ENCODE measurements at places on chromosomes 5 and 9. TPM values are rescaled to one million over a fixed set of nuclear protein-coding genes. Genes with fewer than 3 reads are reported as not detected.
A peak's percentile ranks its signal among the peaks of the same experiment; 100 is the strongest.

- no peak overlapping the region for H3K27ac ChIP-seq
- no peaks in the 10 kb centered on the region for H3K4me1 ChIP-seq
Measured at GRCh38 chr9:124110307-124110915, 98.8 kb downstream of the LHX2 start.

DNA sequence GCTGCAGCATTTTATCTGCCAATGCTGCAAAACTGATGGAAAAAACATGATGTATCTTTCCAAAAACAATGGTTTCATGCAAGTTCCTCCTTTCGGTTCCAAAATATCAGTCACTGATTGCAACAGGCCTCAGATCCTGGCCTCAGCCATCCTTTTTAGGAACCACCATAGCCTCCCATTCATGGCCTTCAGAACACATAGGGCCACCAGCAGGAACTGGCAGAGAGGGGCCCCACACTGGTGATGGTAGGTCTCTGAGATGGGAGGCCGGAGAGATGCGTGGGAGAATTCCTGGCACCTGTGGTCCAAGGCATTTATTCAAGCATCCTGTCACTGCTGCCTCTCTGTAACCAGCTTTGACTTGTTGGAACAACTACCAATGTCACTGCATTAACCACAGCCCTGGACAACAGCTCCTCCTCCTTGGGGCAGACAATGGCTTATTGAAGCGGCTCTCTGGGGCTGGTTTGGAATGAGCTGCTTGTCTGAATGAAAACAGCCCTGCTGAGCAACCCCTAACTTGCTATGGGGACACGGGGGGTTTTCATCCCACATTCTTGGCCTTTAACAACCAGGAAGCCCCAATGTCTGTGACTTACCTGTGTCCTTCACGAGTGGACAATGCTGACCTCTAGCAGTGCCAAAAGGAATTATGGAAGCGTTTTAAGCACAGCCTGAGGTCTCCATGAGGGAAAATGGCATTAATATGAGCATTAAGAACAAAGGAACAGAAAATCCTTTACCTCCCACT lies 108.1 kb downstream of the LHFPL2 start:
- H3K4me3 ChIP-seq, result no peak overlapping the region
- H3K36me3 ChIP-seq, result peaks cover 10% of the 10 kb centered on the region
- H3K4me1 ChIP-seq, result peaks cover 12% of the 10 kb centered on the region
- DNase-seq, result no peak
- no peaks in the 10 kb centered on the region for H3K27me3 ChIP-seq
- peak overlapping the region; percentile 75 for H3K27ac ChIP-seq

GRCh38 chr9:120258096-120258495 lies 321.9 kb downstream of the CDK5RAP2 start:
- H3K27me3 ChIP-seq, result peaks cover 47% of the 10 kb centered on the region
- no peak overlapping the region for H3K4me3 ChIP-seq
- H3K36me3 ChIP-seq, result no peaks in the 10 kb centered on the region
- no peaks in the 10 kb centered on the region for H3K4me1 ChIP-seq
- no peak for DNase-seq
- H3K27ac ChIP-seq, result no peak overlapping the region

- H3K4me1 ChIP-seq, result peaks cover 7% of the 10 kb centered on the region
- peaks cover 31% of the 10 kb centered on the region for H3K27me3 ChIP-seq
- H3K4me3 ChIP-seq, result no peak overlapping the region
- H3K36me3 ChIP-seq, result no peaks in the 10 kb centered on the region
- peak; percentile 84 for DNase-seq
- no peak overlapping the region for H3K27ac ChIP-seq
Measured at GRCh38 chr9:135971892-135972291, 10.7 kb upstream of the UBAC1 start.

DNA sequence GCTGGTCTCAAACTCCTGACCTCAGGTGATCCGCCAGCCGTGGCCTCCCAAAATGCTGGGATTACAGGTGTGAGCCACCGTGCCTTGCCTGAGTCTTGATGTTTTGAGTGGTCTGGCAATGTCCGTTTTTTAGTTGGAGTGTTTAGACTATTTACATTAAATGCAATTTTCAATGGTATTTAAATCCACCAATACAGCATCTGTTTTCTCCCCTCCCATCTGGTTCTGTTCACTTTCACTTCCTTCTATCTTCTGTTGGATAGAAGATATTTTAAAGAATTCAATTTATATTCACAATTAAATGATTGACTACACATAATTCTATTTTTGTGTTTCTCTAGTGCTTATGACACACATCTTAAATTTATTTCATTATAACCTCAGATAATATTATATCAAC lies 26.0 kb upstream of the PCAT7 start:
- H3K27ac ChIP-seq, result no peak overlapping the region
- peaks cover 10% of the 10 kb centered on the region for H3K27me3 ChIP-seq
- no peaks in the 10 kb centered on the region for H3K4me1 ChIP-seq
- H3K4me3 ChIP-seq, result no peak overlapping the region

DNA sequence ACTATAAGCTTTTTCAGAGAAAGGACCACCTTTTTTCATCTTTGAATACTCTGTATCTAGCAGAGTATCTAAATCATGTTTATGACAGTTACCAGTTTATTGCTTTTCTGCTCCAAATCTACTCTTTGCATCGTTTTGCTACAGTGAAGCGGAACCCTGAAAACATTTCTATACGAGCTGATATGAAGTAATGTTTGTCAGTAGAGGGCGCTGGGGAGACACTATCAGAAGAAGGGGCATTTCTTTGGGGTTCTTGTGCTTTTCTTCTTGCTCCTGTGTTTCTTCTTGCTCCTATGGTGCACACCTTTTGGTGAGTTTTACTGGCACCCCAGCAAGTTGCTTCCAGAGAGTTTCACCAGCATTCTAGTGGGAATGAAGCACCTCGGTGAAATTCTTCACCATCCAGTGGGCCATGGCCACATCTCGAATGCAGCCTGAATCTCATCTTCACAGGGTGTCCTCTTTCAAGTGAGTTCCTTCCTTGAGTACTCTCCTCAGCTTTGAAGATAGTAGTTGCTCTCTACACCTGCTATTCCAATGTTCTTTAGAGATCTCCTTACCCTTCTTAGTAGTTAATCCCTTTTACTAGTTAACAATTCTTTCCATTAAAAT lies 98.4 kb downstream of the FGF1 start:
- no peak overlapping the region for H3K4me3 ChIP-seq
- no peaks in the 10 kb centered on the region for H3K27me3 ChIP-seq
- H3K27ac ChIP-seq, result no peak overlapping the region
- H3K4me1 ChIP-seq, result peaks cover 6% of the 10 kb centered on the region
- no peaks in the 10 kb centered on the region for H3K36me3 ChIP-seq

Gene LECT2
- total RNA-seq, result not detected

All from MCF 10A (cell line).